NCI-H524 (cell line): ENCODE measurements at places on chromosomes 2 and 18.

- no peak for DNase-seq
Measured at GRCh38 chr2:54372361-54372760, 83.8 kb upstream of the SPTBN1 start.

GRCh38 chr2:20544153-20544747, 97.4 kb downstream of the RHOB start:
- DNase-seq, result peak; percentile 80

DNA sequence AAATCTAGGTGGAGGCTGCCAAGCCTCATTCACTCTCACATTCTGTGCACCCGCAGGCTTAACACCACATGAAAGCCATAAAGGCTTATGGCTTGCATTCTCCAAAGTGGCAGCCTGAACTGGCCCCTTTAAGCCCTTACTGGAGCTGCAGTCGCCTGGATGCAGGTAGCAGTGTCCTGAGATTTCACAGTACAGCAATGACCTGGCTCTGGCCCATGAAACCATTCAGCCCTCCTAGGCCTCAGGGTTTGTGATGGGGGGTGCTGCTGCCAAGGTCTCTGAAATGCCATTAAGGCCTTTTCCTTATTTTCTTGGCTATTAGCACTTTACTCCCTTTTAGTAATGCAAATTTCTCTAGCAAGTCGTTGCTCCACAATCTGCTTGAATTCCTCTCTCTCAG, 48.6 kb downstream of the RNMT start:
- no peak for DNase-seq

DNA sequence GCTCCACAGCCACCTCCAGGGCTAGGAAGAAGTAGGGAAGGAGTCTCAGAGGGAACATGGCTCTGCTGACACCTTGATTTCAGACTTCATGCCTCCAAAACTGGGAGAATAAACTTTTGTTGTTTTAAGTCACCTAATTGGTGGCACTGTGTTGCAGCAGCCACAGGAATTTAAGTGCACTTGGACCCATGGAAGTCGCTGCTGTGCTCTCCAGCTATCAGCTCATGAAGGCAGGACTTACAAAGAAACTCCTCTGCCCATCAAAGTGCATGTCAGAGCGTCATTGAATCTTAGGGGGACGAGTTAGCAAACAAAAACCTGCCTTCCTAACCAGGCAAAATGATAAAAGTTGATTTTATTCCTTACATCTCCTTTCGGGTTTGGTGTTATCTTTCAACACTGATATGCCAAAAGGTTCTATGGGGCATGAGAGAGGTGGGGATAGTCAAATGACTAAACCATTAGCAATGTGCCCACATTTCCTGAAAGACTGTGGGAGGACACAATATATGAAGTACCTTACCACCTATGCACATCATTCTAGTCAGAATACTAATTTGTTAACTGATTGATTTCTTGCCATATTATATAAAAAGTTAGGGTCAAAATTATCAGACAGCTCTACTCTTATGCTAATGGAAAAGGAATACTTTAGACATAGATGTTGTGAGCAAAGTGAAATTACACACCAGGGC, 235.8 kb upstream of the TNP1 start:
- no peak for DNase-seq

DNA sequence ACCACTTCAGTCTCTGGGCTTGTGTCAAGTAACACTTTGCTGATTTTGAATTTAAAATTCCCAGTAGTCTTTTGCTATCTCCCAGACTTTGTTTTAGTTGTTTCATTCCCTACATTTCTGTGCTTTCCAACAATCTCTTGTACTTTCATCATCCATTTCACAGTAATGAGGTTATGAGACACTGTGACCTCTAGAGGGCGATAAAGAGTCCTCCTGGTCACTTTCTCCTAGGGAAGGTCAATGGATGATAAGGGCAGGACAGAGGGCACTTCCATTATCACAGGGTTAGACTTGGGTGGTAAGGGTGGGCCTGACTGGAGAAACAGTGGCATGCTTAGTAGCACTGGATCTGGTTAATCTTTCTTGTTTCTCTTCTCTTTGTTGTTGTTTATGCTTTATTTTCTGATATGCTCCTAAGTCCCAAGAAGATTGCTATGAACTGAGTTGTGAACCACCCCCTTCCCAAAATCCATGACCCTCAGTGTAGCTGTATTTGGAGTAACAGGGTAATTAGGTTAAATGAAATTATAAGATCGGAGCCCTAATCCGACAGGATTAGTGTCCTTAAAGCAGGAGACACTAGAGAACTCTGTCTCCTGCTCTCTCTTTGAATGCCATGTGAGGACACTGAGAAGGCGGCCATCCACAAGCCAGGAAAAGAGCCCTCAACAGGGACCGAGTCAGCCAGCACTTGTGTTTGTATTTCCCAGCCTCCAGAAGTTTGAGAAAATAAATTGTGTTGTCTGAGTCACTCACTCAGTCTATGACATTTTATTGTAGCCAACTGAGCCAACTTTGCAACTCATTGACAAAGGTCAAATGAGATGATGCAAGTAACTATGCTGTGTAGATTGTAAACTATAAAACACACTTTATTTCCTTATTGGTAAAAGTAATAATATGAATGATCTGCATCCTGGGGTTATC, 779.2 kb downstream of the CNTNAP5 start:
- DNase-seq, result peak; percentile 3
